Stimulated activated CD8-positive, alpha-beta memory T cell treated with anti-CD3 and anti-CD28 coated beads, Interleukin-4, amount 100 ng/mL, for 24 hours (primary cell): ENCODE measurements at places on chromosomes 16 and 17.

GRCh38 chr17:2709183-2709661 is 2.3 kb downstream of the CLUH start:
- DNase-seq = no peak

DNA sequence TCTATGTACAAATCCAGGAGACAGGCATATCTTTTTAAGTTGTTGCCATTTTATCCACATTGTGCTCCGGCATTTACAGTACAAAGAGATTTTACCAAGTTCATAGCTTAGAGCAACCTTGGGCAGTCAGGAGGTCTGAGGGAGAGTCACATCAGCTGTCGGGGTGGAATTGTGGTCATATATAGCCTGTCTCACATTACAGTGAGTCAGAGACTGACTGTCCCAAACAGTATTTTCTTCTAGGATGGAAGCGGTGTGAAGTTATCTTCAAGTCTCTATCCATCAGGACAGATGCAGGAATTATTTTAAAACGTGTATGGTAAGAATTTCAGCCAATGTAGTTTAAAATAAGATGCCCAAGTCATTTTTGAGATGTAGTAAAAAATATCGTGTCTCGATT is 53.0 kb downstream of the GPRC5B start:
- no peak for DNase-seq

DNA sequence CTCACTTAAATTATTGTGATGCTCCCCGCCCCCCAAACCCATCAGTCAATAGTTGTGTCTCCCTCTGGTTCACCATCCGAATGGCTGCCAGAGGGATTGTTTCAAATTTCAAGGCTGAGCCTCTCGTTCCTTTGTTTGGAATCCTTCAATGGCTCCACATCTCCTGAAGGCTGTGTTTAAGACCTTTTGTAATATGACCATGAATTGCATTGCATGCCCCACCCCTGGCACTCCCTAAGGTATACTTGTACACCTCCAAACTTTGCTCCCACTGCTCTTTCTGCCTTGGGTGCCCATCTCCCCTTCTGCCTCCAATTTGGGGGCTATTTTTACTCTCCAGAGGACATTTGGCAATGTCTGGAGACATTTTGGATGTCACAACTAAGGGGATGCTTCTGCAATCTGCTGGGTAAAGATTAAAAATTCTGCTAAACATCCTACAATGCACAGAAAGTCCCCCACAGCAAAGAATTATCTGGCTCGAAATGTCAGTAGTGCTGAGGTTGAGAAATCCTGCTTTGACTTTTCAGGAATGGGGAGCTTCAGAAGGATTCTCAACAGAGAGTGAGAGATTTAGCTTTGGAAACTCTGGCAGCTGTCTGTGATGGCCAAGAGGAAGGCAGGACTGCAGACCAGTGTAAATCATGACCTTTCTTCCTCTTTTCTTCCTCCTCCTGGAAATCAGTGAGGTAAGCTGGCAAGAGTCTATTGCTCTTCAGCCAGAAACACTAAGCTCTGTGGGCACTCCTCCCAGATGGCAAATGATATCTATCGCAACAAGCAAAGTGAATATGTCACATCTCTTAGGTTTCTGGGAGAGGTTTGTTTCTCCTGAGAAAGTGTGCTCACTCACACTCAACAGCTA is 8.7 kb upstream of the IL4R start:
- DNase-seq = no peak

DNA sequence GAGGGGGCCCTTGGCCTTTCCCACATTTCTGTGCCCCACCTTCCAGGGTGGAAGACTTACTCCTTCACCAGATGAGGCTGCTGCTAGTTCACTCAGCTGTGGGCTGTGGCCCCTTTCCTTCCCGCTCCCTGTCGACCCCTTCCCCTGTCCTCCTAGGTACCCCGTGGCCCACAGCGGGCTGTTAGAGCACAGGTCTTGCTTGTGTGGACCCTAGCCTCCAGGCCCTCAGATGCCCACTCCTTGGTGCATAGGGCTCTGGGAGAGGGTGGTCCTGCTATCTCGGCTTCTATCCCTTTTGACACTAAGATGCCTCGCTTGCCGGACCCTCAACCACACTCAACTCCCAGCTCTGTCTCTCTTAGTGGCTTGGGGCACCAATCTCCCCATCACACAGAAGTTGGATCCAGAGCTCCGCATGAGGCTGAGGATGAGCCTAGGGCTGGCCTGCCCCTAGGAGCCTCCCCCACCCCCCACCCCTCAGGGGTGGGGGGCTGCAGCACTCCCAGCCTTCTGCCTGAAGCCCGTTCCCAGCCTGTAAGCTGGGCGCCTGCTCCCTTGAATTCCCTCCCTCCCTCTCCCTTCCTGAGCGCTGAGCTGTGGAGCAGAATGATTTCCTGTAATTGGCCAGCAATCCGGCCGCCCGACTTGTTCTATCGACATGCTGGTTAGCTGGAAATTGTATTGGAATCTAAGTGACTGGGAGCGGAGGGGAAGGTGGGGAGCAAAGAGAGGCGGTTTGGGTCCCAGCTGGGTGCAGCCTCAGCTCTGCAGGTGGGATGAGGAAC is 30.9 kb downstream of the DCAKD start:
- DNase-seq = no peak

DNA sequence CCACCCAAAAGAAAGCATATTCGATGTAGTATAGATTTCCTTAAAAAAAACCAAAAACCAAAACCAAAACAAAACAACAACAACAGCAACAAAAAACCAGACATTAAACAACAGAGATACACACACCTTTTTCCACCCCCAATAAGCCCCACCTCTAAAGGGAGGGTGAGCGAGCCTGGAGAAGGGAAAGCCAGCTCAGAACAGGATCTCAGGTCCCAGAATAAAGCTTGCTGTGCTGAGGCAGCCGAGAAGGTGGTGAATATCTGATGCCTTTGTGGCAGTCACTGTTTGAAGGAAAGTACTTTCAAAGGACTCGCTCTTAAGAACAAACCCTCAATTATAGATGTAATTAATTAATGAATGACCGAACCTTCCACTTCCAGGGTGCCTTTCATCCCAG is 470 bp downstream of the KRT23 start:
- DNase-seq = no peak

GRCh38 chr16:67661101-67661761 is 471 bp downstream of the PARD6A start:
- DNase-seq = no peak

- DNase-seq = no peak
Measured at GRCh38 chr16:82040296-82040695, 5.2 kb downstream of the HSD17B2 start.

GRCh38 chr16:51112323-51112722 is 38.7 kb downstream of the SALL1 start:
- no peak for DNase-seq

DNA sequence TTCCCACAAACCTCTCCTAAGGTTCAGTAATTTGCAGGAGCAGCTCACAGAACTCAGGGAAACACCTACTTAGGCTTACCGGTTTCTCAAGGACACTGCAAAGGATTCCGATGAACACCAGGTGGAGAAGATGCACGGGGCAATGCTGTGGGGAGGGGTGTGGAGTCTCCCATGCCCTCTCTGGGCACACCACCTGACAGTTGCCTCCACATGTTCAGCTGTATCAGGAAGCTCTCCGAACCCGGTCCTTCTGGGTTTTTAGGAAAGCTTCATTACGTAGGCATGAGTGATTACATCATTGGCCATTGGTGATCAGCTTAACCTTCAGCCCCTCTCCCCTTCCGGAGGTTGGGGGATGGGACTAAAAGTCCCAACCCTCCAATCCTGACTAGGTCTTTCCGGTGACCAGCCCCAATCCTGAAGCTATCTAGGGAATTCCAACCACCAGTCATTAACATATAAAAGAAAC is 21.6 kb downstream of the C17orf58 start:
- DNase-seq = no peak

- DNase-seq = no peak
Measured at GRCh38 chr17:78120971-78121800, 7.4 kb downstream of the TMC6 start.

DNA sequence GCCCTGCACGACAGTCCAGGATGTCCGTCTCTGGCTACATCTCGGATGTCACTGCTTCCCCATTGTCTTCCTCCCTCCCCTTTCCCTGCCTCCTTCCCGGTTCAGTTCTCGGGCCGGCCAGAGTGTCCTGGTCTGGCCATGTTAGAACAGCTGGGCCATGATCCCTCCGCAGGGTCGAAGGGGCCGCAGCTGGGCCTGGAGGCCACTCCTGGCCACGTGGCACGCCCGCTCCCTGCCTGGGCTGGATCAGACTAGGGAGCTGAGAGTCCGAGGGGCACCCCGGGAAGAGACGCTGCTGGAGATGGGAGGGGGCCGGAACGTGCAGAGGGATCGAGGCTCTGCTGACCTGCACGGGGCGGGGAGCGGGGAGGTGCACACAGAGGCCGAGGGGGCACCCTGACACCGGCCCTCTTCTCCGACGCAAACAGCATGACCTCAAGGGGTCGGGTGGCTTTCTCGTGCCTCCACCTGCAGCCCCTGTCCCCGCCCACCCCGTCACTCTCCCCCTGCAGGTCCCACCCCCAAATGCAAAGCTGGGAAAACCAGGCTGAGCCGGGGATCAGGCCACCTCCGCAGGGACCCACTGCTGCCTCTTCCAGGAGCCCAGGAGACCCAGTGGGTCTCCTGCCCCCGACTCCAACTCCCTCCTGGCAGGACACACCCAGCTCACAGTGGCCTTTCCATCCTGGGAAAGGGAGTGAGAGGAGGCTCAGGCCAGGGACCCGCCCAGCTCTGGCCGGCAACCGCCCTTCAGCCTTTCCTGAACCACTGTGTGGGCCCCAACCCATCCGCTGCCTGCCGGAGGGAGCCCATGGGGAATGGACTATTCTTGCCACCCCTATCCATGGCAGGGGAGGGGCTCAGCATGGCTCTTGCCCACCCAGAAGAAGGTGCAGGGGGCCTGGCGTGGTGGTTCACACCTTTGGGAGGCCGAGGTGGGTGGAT is 38.5 kb downstream of the CTU2 start:
- DNase-seq = no peak

- DNase-seq = no peak
Measured at GRCh38 chr16:65229191-65229662, 107.4 kb upstream of the CDH11 start.

DNA sequence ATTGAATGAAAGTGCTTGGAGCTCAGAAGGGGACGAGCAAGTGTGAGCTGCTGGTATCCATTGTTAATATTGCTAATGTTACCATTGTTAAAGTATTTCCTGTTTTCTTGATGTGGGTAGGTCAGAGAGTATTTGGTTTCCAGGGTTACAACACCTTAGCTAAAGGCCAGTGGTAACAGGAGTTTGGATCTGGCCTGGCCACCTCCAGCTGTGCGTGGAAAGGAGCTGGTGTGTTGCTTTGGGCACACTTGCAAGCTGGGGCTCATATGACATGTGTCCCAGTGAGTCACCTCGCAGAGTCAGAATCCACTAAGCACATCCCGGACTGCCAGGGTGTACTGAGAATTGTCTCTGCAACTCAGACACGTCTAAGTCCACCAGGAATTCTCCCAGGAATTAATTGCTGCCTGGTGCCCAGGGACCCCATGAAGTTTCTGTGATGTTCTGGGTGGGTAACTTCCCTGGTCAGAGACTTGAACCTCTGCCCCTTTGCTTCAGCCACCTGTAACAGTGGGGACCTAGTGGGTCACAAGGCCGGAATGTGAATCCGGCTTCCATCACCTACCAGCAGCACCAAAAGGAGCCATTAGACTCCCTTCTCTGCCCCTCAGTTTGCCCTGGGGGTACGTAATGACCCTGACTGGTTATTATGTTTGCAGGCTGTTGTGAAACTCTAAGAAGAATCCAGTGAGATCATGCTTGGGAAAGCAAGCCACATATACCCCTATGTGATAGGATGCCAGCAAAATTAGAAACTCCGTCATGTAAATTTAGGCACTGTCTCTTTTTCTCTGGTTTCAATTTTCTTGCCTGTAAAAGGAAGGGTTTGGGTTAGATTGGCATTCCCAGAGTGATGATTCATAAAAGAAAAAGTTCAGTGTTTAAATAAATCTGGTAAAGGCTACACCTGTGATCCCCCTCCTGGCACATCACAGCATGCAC is 12.8 kb downstream of the SLC6A2 start:
- no peak for DNase-seq

- no peak for DNase-seq
Measured at GRCh38 chr16:68113765-68114240, 28.6 kb downstream of the NFATC3 start.

- no peak for DNase-seq
Measured at GRCh38 chr17:48060249-48060648, 12.1 kb downstream of the NFE2L1 start.
